ENCODE measurements at places on chromosomes 5 and 9.

GRCh38 chr5:39675676-39676075, 250.9 kb upstream of the DAB2 start:
- no peak for DNase-seq

- no peak for DNase-seq
These were observed 306.3 kb downstream of the TLE4 start for GRCh38 chr9:79877943-79878602.

DNA sequence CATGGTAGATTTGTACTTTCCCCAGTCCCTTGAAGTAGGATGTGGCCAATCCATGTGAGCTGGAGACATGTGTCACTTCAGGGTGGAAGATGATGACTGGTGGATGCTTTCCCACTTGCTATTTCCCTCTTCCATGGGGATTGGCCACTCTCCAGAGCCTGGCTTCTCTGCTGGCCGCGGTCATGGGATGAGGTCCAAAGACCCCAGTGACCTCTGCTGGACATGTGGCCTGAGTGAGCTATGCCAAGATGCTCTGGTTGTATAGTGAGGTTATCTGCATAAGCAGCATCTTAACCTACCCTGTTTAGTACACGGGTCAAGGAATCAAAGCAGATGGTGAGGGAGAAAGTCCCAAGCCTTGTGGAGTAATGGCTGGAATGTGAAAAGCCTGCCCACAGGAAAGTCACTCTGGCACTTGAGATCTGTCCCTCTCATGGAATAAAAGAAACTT, 47.1 kb downstream of the SH3PXD2B start:
- no peak for DNase-seq

GRCh38 chr5:157306081-157306480, 40.2 kb downstream of the CYFIP2 start:
- DNase-seq, result peak; percentile 45

DNA sequence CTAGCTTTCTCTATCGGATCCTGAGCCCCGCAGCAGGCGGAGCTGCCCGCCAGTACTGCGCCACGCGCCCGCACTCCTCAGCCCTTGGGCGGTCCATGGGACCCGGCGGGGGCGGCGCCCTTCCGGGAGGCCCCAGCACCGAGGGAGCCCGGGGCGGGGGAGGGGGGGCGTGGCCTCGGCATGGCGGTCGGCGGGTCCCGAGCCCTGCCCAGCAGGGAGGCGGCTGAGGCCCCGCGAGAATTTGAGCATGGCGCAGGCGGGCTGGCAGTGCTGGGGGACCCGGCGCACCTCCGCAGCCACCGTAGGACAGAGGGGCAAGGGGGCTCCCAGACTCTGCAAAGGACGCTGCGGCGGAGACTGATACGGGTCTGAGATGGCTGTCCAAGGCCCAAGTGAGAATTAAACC, 6.8 kb downstream of the ZDHHC11B start:
- DNase-seq, result no peak

DNA sequence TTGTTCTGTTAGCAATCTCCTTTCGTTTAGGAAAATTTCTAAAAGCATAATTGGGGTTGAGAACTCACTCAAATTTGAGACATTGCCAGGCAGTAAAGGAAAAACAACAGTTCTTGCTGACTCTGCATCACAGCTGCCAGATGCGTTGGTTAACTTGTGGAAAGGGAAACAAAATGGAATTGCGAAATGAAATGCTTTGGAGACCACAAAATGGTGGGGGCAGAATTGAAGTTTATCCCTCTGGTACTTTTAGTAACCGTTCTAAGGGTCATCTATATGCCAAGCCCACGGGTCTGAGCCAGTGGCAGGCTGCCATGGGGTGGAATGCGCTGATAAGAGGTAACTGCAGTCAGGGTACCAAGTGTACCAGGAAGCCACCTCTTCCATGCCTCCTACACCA, 28.6 kb upstream of the SELENOP start:
- no peak for DNase-seq
